ENCODE measurements at places on chromosomes 2 and 18.
A peak's percentile ranks its signal among the peaks of the same experiment; 100 is the strongest.

DNA sequence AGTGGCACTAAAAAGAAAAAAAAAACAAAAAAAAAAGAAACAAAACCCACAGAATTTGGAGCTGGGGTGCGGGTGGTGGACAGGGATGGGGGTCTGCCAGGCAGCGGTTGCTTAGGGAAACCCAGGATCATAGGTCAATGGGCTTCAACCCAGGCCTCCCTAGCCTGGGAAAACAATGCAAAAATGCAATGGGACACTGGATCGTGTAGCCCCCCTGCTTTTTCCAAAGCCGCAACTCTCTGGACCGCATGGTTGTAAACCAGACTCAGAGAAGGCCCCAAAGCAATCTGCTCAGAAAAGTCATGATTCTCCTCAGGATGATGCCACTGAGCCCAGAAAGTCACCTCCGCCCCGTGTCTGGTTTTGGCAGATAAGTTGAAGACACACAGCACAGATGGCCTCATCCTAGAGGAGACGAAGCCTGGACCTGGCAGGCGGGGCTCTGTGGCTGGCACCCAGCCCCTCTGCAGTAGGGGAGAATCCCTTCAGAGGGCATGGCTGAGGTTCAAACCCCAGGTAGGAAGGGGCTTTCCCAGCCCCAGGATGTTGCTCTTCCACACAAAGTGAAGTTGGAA, 5.1 kb downstream of the DLX2 start:
- no peak for DNase-seq

GRCh38 chr2:236176417-236176816, 8.2 kb upstream of the GBX2 start:
- DNase-seq = no peak

DNA sequence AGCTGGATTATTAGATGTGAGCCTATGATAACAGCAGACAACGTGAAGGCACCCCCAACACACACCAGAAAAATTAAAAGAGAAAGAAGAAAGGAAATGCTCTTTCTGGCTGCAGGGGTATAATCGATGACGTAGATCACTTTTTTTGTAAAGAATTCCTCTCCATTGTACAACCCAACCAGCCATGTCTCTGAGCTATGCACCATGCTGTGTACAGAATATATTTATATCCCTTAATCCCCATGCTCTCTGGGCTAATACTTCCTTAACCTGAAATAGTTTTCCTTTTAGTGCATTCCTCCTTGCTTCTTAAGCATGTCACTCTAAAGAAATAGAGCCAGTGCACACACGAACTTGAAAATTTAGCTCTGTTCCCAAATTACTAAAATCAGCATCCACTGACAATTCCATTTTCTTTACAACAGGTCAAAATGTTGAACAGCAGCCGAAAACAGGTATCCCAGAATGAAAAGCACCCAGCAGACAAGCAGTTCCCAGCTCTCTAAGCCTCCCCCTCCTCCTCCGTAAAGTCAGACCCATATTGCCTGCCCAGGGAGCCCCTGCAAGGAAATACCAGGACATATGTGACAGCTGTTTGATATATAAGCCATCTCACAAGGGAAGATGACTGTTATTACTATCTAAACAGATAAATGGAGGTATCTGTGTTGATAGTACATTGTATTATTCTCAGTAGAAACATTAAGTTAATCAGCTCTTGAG, 247.4 kb upstream of the RAB6C start:
- DNase-seq = no peak

DNA sequence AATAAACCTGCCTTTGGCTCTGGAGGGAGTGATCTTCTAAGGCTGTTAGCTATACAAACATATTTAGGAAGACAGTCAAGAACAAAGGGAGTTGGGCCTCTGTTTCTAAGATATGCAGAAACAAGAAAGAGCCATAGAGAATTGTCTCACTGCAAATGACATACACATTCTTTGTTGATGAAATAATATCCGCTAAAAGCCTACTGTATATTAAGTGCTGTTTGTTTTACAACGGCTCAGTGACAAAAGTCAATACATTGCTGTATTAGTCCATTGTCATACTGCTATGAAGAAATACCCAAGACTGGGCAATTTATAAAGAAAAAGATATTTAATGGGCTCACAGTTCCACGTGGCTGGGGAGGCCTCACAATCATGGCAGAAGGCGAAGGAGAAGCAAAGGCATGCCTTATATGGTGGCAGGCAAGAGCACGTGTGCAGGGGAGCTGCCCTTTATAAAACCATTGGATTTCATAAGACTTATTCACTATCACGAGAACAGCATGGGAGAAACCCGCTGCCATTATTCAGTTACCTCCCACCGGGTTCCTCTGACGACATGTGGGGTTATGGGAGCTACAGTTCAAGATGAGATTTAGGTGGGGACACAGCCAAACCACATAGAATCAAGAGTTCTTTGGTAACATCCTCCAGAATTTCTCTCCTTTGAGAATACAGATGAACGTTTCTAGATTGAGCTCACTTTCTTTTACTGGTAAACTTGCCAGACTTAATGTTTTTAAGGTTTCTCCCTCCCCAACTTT, 157.8 kb downstream of the PIK3C3 start:
- no peak for DNase-seq

DNA sequence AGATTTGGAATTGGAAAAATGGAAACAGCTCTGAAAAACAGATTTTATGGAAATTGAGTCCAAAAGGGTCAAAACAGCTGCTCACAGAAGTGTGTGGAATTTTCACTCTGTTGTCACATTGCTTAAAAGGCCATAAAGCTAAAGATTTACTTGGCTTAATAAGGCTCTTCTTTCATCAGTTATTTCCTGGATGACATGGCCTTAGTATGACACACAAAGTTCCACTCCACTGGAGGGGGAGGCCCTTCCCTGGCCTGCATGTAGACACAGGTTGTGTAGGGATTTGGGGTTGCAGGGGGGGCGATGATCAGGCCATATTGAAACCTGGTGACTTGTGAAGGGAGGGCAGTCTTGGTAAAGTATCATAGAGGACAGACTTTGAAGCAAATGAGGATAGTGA, 34.0 kb downstream of the TMEM185B start:
- no peak for DNase-seq

- DNase-seq = peak; percentile 5
Observed at GRCh38 chr2:218465987-218466633, 47.2 kb downstream of the VIL1 start.

DNA sequence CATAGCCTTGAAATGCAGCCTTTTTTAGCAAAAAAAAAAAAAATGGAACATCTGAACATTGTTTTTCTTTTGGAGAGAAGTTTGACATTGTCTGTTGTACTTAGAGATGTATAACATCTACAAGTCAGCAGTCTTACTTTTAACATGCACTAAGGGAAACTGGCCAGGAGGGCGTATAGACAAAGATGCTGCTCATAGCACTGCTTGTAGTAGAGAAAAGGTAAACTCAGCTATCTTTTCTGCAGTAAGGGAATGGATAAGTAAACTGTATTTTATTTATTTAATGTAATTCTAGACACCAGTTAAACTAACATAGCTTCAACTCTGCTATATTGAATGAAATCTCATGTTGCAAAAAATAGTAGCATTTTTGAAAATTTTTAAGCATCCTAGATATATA, 489.6 kb downstream of the PTPRM start:
- no peak for DNase-seq

DNA sequence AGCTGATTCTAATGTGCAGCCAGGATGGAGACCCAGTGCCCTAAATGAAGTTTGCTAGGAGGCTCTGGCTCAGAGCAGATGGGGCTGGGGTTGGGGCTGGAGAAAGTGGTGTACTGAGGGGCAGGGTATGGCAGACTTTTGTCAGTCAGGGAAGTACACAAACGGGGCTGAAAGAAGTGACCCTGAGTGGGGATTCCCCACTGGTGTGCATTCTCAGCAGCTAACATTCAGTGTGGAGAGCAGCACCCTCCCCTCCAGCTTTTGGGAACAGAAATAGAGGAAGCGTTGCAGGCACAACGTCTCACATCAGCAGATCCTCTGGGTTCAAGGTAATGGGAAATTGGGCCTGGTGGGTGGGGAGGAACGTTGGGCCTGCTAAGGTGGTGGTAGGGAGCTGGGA, 89.1 kb upstream of the GCFC2 start:
- DNase-seq = no peak

- no peak for DNase-seq
Observed at GRCh38 chr2:3168230-3168891, 209.3 kb downstream of the EIPR1 start.

GRCh38 chr18:63016270-63016669, 300.9 kb downstream of the PHLPP1 start:
- DNase-seq = no peak

GRCh38 chr2:215171151-215171550, 32.7 kb upstream of the ABCA12 start:
- peak; percentile 28 for DNase-seq

GRCh38 chr2:120468136-120468535, 122.2 kb downstream of the INHBB start:
- DNase-seq = no peak

GRCh38 chr2:150639383-150639782, 151.9 kb upstream of the RND3 start:
- DNase-seq = no peak

DNA sequence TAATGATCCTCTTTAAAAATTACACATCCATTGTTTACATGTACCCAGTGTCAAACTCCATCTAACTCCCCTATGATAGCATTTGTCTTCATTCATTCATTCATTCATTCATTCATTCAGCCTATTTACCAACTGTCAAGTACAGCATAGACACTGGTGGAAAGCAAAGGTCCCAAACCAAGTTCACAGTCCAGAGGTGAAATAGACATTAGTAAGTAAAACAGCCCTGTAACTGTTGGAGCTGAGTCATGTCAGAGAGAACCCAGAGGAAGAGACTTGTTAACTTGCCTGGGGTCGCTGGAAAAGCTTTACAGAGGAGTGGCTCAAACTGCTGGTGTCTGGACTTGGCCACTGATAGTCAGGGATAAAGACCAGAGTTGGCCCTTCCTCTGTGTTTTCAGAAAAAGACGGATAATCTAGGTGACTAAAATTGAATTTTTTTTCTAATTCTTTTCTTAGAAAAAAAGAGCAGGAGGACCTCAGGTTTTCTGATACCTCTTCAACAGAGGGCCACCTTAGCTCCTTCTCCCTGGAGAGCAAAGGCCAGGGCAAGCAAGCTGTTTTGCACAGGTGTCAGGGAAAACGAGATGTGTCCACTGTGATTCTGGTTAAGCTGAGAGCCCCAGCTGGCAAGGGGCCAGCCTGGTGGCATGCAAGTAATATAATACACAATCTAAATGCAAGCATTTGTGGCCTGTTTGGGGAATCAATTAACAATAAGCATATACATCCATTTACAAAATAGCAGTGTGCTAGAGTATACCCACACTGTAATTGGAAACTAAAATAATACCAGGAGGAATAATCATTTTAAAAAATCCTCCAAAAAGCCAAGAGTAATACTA, 96.7 kb upstream of the SLC14A2 start:
- DNase-seq = no peak

DNA sequence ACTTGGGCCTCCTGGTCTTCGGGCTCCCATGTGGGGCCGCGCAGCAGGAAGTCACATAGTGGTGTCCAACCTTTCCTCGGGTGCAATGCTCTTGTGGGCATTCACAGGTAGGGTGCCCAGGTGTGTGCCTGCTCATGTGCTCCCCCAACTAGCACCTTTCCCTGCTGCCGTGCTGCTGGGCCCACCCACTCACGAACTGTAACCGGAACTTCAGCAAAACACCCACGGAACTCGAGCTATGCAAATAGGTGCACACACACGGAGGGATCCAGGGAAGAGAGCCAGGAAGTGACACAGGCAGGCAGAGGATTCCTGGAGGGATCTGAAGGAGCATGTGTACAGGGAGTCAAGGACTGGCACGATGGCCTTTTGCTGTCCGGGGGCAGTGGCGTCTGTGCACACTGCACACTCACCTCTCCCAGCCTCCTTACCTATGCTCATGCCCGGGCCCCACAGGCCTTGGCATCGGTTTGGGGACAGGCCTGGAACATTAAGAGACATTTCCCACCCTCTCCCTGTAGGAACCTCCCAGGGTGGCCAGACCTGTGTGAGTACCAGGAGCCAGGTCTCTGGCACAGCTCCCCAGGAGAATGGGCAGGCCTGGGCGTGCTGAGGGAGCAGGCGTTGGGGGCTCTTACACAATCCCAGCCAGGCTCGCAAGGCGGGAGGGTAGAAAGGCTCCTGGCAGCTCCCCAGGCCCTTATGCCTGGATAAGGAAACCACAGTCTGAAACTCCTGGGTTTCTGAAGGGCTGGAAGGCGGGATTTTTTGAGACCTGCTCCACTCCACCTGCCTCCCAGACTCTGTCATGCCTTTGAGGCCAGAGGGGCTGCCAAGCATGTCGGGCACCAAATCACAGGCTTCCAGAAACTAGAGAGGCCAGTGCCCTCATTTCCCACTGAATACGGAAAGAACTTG, 6.6 kb upstream of the PTMA start:
- DNase-seq = no peak

DNA sequence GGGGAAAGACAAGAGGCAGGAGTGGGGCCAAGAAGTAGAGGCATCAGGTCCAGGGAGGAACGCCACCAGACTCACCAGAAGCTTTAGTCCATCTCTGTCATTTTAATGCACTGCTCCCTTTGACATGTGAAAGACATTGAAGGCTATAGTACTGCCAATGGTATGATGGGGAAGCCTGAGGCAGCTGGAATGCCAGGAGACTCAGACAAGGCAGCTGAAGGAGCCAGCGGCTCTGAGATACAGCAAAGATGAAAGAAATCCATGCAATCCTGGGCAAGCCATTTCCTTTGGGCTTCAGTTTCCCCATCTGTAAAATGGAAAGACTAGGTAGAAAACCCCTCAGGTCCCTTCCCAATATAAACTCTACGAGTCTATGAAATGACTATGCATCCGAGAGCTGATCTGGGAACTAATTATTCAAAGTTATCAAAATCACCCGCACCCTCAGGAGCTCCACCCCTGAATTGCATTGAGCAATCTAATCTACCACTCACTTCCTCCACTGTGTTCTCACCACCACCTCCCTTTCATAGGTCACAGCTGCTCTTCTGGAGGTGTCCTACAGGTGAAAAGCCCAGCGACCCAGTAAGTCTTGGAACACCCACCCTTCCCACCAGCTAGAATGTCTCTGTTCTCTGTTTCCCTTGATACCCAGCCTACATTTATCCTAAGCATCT, 3.1 kb downstream of the CXCR2 start:
- DNase-seq = no peak

- no peak for DNase-seq
Observed at GRCh38 chr2:240203788-240204270, 63.4 kb upstream of the OTOS start.

DNA sequence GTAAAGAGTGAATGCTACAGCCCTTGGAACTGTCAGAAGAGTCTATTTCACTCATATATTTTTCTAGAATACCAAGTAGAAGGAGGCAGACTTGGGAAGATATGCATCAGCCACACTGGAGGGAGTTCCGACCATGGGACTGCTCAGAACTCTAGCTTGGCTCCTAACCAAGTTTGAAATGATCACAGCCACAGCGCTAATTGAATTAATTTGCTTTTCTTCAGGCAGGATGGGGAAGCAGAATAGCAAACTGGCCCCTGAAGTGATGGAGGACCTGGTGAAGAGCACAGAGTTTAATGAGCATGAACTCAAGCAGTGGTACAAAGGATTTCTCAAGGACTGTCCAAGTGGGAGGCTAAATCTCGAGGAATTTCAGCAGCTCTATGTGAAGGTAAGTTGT, 51.4 kb downstream of the VSNL1 start:
- DNase-seq = no peak

GRCh38 chr2:30662268-30663131, 144.7 kb downstream of the CAPN13 start:
- DNase-seq = no peak

- no peak for DNase-seq
Observed at GRCh38 chr18:45998244-45998643, 31.1 kb upstream of the EPG5 start.

Measured in HS-5 (cell line).